ENCODE measurements at places on chromosomes 13 and 19.

- peak; percentile 60 for DNase-seq
These were observed 74.0 kb downstream of the DHRS12 start for GRCh38 chr13:51729866-51730553.

- no peak for DNase-seq
These were observed 186.2 kb downstream of the VWA8 start for GRCh38 chr13:41774605-41775218.

DNA sequence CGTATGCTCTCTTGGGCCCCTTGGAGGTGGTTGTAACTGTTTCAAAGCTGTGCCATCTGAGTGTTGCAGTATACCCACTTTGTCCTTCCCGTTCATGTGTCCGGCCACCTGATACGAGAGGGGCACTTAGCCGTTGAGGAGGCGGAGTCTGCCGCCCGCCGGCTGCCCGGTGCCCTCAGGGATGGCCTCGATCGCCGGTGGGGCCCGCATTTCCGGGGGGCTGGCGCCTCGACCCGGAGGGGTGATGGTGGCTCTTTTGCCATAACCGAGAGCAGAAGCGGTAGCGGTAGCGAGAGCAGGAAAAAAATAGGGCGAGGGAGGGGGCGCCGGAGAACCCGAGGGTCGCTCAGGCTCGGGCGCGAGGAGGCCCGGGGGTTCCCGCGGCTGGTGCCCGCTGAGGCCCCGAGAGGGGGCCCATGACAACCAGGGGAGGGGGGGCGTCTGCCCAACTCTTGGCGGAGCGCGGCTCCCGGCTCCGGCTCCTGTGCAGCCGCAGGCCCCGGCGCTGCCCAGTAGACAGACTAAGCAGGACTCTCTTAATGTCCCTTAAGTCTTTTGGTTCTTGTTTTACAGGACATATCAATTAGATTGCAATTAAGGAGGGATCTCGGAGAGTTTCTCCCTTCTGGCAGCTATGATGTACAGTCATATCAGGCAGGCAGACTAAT lies 342.7 kb upstream of the SGCG start:
- DNase-seq = no peak

DNA sequence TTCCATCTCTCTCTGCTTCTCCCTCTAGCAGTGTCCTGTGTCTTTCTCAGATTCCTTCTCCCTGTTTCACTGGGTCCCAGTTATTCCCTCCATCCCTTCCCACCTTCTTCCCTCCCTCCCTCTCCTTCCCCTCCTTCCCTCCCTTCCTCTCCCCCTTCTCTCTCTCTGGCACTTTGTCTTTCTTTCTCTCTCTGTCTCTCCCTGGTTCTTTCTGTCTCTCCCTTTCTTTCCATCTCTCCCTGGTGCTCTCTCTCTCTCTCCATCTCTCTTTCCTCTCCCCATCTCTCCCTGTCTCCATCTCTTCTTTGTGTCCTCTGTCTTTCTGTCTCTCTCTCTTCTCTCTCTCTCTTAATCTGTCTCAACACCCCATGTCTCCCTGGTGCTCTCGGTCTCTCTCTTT lies 31.7 kb upstream of the CYP2B6 start:
- DNase-seq = no peak

DNA sequence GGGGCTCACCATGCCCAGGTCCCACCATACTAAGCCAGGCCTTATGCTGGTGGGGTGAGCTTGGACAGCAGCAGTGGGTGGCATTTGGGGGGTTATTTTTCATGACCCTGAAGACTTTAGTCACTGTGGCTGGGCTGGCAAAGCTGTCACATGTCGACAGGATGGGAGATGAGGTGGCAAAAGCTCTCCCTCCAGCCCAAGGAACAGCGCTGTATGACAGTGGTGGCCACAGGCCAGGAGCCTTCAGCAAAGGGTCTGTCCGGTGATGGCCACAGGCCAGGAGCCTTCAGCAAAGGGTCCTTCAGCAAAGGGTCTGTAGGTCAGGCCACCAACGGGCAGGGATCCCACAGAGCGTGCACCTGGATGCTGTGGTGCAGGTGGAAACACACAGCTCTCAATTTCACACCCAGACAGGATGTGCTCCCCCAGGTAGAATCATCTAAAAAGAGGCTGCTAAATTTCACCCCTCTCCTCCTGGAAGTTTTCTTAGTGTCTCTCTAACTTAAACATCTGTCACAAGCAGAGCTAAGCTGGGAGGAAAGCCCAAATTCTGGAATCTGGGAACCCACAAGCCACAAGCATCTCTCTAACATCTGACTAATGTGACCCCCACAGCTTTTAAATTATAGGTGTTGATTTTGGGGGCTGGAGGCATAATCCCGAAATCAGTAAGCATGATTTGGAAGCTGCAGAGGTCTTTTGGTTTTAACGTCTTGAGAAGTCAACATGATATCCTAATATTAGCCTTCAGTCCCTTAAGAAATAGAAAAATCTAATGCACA lies 23.0 kb downstream of the COL4A1 start:
- no peak for DNase-seq

DNA sequence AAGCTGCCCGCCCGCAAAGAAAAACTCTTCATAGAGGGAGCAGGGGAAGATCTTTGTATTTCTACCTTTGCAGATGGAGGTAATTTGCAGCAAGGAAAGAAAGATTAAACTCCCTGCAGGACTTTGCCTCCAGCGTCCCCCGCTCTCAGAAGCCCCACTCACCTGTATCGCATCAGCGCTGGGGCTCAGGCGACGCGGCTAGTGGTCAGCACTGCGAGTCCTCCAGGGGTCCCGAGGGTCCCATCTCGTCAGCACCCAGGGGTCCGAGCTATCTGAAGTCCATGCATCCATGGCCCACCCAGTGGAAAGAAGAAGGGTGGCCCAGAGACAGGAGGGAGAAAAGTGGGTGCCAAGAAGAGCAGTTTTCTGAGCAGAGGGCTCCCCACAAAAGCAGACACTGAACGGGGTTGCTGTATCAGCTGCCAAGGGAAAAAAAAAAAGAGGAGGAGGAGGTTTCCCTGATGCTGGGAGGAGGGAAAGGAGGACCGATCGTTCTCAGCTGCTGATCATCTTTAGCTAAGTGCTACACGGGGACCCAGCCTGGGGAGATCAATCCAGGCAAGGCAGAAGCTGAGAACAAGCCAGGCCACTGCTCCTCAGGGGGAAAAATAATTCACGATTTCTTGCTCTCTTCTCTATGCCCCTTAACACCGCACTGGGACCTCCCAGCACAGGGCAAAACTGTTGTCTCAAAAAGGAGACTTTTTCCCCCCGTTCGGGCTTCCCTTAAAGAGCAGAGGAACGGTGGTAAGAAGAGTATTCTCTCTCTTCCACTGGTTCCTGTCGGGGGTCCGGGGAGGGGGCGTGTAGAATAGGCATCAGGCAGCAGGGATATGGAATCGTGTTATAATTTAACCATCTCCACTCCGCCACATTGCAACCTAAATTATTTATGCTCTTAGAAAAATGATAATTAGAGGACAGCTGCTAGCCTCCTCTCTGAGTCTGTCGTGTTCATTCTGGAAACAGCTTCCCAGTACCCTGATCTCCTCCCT lies 117.7 kb upstream of the CACNA1A start:
- no peak for DNase-seq

DNA sequence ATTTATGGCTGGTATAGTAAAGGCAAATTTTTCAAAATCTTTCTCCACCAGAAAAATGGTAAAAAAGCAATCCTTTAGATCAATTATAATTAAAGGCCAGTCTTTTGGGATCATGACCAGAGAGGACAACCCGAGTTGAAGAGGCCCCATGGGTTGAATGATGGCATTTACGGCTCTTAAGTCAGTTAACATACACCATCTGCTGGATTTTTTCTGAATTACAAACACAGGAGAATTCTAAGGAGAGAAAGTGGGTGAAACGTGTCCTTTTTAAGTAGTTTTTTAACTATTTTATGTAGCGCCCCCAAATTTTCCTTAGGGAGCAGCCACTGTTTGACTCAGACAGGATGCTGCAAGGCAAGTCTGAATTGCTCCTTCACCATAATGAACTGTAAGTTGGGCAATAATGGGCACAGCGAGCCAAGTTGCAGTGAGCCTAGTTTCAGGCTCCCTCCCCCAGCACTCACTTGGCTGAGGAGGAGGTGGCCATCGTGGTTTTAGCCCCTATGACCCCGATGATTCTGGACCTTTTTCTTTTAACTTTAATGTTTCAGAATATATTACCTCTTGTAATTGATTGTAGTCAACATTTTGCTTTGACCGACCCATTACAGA lies 13.6 kb upstream of the ZNF611 start:
- no peak for DNase-seq

DNA sequence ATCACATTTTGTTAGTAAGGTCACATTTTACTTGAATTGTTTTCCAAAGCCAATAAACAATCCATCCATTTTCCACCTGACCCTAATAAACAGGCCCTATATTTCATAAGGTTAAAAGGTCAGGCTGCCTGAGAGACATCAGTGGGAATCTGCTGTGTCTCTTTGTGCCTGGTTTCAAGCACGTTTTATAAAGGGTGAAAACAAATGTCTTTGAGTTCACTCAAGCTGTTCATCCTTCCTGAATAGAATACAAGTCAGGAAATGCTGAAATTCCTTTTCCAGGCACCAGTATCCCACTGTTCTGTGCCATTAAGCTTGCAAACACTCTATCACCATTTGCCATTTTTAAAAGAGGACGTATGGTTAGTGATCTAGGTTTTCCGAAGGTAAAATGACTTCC lies 67.5 kb upstream of the SPATA13 start:
- no peak for DNase-seq

DNA sequence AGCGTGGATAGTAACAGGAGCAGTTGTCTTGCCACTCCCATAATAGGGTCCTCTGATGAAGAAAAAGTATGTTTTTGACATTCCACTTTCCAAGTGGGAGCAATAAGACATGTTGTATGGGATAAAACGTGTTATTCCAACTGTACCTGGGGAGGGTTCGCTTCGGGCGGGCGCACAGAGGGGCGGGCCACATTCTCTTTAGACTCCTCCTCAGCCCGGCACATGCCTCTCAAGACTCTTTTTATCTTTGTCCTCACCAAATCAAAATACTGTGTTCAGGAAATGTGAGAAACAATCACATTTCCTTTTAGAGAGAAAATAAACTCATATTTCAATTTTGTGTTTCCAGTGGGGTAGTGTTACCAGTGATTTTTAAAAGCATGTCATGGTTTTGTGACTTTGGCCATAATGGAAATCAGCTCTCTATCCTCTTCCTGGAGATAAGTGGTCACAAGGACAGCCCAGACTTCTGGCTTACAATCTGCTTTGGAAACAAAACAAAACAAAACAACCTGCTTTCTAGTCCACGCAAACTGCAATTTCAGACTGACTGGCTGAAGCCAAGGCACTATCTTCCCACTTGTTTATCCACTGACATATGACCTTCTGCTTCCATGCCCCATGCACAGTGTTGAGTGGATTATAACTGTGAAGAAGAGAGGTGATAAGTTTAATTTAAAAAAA lies 276.1 kb downstream of the NALCN start:
- DNase-seq = no peak

DNA sequence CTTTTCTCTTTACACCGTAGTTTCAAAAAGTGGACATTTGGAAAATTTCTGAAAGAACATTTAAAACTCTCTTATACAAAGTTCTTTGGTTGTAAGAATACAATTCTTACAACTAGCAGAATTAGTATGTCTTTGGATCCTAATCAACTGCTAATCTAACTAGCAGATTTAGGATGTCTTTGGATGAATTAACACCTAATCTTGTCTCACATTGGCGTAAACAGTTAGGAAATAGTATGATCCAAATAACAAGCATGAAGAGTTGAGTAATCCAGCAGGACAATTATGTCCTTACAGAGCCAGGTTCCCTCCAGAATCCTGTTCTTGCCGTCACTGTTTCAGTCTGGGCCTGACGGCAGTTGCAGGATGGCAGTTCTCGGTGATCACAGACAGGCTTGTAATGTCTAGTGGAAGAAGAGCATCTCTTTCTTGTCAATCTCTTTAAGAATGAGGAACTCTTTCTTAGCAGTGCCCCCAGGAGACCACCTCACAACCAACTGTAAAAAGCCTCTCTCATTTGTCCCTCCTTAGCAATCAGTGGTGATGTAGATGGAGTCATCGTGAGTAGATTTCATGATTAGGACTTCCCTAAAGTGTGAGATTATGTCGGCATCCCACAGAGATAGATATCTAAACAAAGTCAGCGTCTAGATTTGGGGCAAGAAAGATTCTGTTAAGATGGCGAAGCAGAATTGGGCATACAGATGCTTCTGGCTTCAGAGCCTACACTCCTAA lies 5.7 kb upstream of the TNFSF13B start:
- DNase-seq = no peak

DNA sequence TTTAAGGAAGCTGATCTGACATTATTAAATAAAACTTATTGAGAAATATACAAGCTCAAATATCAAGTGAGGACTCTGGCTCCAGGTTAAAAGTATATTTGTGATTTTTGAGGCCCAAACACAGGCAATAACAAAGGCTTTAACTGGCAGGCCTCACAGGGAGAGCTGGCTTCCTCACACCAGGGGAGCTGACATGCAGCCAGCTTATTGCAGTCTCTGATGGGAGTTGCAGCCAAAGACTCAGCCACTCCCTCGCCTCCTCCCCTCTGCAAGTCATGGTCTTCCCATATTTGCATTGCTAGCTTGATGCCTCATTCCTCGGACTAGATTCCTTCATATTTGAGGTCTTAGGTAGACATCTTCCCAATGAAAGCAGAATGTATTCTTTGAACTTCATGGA lies 647.1 kb upstream of the SLITRK6 start:
- DNase-seq = no peak

DNA sequence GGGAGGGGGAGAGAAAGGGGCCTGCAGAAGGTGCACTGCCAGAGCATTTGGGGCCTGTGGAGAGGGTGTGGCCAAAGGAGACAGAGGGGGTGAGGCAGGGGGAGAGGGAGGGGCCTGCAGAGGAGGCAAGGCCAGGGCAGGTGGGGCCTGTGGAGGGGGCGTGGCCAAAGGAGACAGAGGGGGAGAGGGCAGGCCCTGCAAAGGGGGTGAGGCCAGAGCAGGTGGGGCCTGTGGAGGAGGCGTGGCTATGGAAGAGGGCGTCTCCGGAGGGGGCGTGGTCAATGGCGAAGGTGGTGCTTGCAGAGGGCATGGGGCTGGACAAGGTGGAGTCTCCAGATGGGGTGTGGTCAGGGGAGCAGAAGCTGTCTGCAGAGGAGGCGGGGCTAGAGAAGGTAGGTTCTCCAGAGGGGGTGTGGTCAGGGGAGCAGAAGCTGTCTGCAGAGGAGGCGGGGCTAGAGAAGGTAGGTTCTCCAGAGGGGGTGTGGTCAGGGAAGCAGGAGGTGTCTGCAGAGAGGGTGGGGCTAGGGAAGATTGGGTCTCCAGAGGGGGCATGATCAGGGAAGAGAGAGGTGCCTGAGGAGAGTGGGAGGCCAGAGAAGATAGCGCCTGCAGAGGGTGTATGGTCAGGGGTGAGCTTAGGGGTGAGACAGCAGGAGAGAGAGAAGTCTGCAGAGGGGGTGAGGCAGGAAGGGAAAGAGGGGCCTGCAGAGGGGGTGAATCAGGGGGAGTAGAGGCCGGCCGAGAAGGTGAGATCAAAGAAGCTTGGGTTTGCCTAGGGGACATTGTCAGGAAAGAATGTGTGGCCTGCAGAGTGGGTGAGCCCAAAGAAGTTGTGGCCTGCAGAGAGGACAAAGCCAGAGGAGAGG lies 3.4 kb downstream of the PRR36 start:
- DNase-seq = no peak

All from amniotic stem cell (primary cell).